A549 (cell line): ENCODE measurements at places on chromosomes 7 and 10.

DNA sequence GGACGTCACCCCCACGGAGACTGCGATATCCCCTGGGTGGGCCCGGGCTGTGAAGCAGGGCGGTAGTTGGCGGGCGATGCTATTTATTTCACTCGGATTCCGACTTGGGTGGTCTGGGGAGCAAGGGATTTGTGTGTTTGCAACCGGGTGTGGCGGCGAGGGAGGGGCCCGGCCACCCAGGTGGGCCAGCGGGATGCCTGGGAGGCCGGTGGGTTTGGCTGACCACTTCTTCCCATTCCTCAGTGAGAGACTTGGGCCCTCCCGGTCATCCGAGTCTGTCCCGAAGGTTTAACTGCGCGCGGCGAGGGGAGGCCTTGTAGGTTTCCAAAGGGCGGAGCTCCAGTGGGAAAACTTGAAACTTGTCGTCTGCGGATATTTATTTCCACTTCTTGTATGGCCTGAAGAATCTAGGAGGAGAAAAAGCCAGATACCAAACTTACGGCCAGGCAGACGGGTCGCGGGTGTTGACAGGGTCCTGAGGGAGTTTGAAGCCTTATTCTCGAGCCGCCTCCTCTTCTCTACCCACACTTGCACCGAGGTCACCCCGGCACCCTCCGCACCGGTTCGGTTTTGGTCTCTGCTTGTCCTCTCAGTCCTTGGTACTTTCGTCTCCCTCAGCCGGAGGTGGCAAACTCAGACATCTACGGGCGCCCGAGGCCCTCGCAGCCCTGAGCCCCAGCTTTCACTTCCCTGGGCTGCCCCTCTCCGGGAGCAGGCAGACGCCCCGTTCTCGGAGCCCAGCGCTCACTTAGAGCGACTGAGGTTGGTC is 17.9 kb downstream of the ZNF316 start:
- no peak for DNase-seq

DNA sequence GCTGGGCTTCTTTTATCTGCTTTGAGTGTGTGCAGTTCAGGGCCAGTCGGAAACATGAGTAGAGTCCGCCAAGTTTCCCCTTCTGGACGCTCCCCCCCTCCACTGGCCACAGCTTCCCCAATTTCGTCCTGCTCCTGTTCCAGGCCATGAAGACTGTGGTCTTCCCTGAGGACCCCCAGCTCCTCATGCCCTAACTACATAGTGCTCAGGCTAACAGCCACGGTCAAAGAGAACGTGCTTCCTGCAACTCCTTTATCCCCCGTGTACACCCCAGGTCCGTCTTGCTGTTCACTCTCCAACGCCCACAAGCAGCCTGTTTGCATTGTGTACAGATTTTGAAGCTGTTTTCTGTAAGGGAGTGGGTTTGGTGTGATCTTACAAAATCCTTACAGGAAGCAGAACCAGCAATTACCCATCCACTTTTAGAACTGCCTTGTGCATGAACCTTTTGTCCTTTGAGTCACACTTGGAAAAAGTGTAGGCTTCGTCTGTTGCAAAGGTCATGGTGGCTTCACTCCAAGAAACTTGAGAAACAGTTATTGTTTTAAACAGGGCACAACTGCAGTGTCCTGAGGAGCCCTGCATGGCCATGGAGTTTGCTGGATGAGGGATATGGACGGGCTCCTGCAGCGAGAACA is 77.0 kb upstream of the FAM20C start:
- no peak for DNase-seq

DNA sequence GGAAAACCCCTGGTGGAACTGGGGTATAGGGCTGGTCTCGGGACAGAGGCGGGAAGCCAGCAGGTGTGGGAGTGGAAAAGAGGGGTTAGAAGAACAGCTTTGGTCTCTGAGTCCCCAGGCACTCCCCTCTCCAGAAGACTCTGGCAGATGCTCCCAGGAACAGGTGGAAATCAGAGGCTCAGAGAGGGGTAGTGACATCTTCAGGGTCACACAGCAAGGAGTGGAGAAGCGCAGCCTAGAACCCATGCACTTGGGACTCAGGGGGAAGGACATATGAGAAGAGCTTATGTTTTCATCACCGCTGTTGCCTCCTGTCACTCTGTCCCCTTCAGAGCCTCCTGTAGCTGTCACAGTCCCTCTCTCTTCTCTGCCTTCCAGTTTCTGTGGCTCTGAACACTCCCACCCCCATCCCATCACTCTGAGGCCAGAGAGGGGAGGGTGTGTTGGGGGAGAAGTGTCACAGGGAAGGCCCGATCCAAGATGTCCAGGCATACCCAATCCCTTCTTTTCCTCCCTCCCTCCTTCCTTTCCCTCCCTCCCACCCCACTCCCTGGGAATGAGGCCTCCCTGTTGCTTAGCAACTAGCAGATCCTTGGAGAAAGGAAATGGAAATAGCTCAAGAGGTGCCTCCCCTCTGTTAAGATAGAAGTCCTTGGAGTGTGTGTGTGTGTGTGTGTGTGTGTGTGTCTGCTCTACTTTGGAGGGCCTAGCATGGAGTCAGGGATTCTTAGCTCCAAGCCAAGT is 32.0 kb downstream of the SRRM3 start:
- DNase-seq, result peak; percentile 48

- DNase-seq, result no peak
Observed at GRCh38 chr7:130473876-130474275, 18.0 kb upstream of the MEST start.

- peak; percentile 24 for DNase-seq
Observed at GRCh38 chr10:30111340-30112022, 52.1 kb upstream of the JCAD start.

- DNase-seq, result no peak
Observed at GRCh38 chr10:10816447-10816846, 201.2 kb upstream of the CELF2 start.

- DNase-seq, result no peak
Observed at GRCh38 chr10:22605168-22605567, 109.2 kb downstream of the PIP4K2A start.

- no peak for DNase-seq
Observed at GRCh38 chr7:27418541-27418940, 175.9 kb downstream of the EVX1 start.

- DNase-seq, result peak; percentile 75
Observed at GRCh38 chr10:113520690-113521474, 32.0 kb upstream of the HABP2 start.

GRCh38 chr7:143408686-143409561 is at the start of gene EPHA1:
Gene EPHA1 (minus strand): TSS chr7:143408856. CDS start chr7:143408805, 51 bp downstream.
- peak; percentile 65 for DNase-seq

- no peak for DNase-seq
Observed at GRCh38 chr7:107643407-107643806, 17.2 kb upstream of the SLC26A4 start.

- DNase-seq, result peak; percentile 85
Observed at GRCh38 chr7:113710310-113711096, 208.3 kb downstream of the PPP1R3A start.

- no peak for DNase-seq
Observed at GRCh38 chr7:30186725-30187124, 51.9 kb downstream of the MTURN start.

GRCh38 chr7:64371116-64371515 is 57.4 kb downstream of the ZNF736 start:
- no peak for DNase-seq

DNA sequence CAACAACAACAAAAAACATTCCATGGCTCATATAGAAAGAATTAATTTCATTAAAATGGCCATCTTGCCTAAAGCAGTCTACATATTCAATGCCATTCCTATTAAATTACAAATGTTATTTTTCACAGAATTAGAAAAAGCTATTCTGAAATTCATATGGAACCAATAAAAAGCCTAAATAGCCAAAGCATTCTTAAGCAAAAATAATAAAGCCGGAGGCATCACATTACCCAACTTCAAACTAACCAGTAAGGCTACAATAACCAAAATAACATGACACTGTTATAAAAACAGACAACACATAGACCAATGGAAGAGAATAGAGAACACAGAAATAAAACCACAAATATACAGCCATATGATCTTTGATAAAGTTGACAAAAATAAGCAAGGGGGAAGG is 330.4 kb downstream of the KIF20B start:
- DNase-seq, result no peak

GRCh38 chr7:14398526-14398925 is 409.1 kb upstream of the ETV1 start:
- no peak for DNase-seq

DNA sequence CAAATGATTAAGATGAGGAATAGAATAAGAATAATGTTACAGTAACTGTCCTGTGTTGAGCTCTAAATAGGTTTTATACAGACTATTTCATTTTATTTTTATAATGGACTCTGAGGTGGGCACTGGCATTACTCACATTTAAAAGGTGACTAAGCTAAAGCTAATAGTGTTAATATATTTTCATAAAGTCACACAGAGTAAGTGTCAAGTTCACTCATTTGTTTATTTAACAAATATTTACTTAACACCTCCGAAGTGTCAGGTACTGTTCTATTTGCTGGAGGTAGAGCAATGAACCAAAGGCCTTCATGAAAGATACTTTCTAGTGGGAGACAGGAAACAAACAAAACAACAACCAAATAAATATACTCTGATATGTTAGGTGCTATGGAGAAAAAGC is 44.0 kb downstream of the ASB4 start:
- DNase-seq, result no peak

DNA sequence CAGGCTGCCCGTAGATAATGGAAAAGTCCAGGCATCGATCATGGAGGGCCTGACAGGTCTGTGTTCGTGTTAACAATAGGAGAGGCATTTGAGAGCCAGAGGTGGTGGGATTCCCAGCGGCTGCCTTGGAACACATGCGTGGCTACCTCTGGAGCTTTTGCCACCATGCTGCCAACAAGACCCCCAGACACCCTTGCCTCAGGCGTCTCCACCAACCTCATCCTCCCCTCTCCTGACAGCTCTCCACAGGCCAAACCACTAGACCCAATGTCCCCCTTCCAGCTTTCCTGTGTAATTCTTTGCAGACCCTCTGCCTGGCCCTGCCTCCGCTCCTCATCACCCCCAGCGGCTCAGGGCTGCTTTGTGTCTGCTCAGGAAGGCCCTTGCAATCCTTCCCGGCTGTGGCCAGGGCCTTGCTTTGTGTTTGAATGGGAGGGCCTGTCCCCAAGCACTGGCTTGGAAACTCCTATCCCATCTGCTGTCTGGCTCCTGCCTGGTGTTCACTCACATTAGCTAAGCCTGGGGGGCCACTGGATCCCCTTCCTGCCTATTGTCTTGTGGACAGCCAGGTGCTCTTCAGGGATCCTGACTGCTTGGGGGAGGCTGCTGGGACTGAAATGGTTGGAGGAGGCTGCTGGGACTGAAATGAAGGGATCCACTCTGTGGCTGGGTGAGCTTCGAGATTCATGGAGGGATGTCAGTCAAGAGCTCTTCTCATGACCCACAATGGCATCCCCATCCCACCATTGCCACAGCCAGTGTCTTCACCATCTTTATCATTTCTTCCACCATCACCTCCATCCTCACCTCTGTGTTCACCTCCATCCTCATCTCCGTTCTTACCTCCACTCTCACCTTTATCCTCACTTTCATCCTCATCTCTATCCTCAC is 60.8 kb upstream of the ELN start:
- DNase-seq, result no peak
